H9 (cell line): ENCODE measurements at places on chromosomes 5 and 9.
A peak's percentile ranks its signal among the peaks of the same experiment; 100 is the strongest.

DNA sequence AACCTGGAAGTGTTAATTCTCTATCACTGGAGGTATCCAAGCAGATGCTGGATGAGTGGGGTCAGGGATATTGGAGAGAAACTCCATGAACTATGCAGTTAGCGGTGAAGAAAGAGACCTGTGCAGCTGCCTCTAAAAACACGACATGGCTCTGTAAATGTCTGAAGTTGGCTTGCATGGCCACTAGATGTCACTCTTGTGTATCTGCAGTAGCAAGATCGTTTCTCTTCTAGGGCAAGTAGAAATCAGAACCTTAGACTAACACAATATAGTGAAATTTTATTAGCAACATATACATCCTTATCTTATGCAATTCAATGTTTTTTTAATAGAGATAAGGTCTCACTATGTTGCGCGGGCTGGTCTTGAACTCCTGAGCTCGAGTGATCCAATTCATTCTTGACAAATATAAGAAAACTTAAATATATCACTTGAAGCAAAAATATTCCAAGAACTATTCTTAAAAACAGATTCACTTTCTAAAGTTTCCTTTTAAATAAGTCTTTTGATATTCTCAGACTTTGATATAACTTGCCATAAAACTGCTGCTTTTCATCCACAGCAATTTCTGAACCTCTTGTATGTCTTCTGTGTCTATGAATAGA lies 2.9 kb downstream of the OR2S2 start:
- H3K4me1 ChIP-seq: no peaks in the 10 kb centered on the region
- H3K36me3 ChIP-seq: no peaks in the 10 kb centered on the region
- no peaks in the 10 kb centered on the region; the same call in 1 of the 2 replicates for H3K27me3 ChIP-seq
- H3K4me3 ChIP-seq: no peak overlapping the region
- DNase-seq: peak; percentile 62

DNA sequence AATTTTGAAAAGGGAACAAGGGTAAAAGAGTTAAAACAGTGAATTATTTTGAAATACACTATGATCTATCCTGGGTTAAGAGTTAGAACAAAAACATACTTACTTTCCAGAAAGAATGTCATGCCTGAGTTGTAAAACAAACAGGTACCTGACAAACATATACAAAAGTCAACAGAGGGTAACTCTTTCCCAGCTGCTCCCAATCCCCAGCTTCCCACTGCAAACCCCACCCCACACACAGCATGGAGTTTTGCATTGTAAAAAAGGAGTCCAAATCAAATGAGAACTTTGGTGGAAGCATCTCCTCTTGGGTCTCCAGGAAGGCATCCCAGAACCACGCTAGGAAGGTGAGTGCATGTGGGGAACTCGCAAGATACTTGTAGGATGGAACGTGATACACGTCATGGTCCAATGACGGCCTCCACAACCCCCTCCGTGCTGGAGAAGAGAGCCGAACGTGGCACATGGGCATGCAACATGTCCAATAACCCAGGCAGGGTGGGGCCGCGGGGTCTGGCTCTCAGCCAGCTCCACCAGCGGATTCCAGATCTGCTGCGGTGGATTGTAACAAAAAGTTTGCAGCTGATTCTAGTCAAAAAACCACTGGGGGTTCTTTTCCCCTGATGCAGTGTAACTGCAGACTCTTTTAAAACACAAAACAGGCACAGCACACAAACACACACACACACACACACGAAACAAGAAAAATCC lies 55.8 kb downstream of the EPB41L4B start:
- H3K27ac ChIP-seq: no peak overlapping the region
- H3K4me1 ChIP-seq: no peaks in the 10 kb centered on the region
- H3K4me3 ChIP-seq: no peak overlapping the region
- no peak for DNase-seq
- peaks cover 17% of the 10 kb centered on the region for H3K36me3 ChIP-seq

- DNase-seq: peak; percentile 76
- H3K4me1 ChIP-seq: no peaks in the 10 kb centered on the region
- no peak overlapping the region for H3K4me3 ChIP-seq
- H3K36me3 ChIP-seq: no peaks in the 10 kb centered on the region
Observed at GRCh38 chr5:74212336-74212735, 428.2 kb downstream of the ENC1 start.

DNA sequence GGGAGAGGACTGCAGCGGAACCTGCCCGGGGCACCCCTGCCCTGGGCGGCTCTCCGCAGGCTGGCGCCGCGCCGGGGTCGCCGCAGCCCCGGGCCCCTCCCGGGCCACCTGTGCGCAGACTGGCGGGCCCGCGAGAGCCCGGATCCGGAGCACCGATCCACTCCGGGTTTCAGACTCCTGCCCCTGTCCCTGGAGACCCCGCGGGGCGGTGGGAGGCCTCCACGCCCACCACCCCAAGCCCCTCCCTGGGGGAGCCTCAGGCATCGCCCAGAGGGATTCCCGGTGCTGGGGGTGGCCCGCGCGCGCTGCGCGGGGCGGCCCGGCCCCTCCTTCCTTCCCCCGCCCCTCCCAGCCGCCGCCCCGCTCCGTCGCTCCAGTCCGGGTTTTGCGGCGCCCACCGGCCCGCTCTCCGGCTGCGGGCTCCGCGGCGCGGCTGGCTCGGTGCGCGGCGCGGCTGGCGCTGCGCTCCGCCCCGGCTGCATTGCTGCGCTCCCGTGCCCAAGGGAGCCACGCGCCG lies at the start of gene UNC5A:
Gene UNC5A, plus strand, starts transcription at position 479 of the 517 bp plus-strand sequence. CDS start 192 bp downstream, outside the sequence.
- no peaks in the 10 kb centered on the region; the same call in 1 of the 2 replicates for H3K4me1 ChIP-seq
- H3K4me3 ChIP-seq: peak within 1 kb of the TSS; percentile 88
- DNase-seq: peak; percentile 74
- no peaks in the 10 kb centered on the region; the same call in 2 of the 3 replicates for H3K36me3 ChIP-seq

DNA sequence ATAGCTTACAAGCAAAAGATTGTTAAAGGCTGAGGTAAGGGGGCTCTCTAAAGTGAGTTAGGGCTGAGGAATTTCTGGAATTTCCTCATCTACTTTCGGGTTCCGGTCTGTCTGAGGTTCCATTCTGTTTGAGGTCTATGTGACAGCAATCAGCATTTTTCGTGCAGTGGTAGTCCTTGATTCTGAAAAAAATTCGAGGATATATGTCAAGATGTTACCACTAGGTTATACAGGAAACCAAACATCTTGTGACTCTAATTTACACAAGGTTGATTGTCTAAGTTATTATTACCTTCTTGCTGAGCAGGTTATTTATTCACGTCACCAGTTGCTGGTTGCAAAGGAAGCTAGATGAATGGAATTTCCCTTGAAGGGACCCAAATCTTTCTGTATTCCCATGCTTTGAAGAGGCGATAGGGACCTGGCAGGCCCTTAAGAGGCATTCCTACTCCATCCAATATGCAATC lies 35.2 kb downstream of the RLN2 start:
- H3K36me3 ChIP-seq: no peaks in the 10 kb centered on the region
- H3K27me3 ChIP-seq: no peaks in the 10 kb centered on the region
- peaks cover 4% of the 10 kb centered on the region; the same call in 1 of the 2 replicates for H3K4me1 ChIP-seq
- no peak overlapping the region for H3K4me3 ChIP-seq

GRCh38 chr5:61603211-61603908 lies 271.3 kb downstream of the ZSWIM6 start:
- H3K4me3 ChIP-seq: no peak overlapping the region
- no peaks in the 10 kb centered on the region for H3K27me3 ChIP-seq
- H3K27ac ChIP-seq: no peak overlapping the region
- peak; percentile 44 for DNase-seq
- H3K36me3 ChIP-seq: no peaks in the 10 kb centered on the region
- no peaks in the 10 kb centered on the region; the same call in 1 of the 2 replicates for H3K4me1 ChIP-seq

- H3K27ac ChIP-seq: no peak overlapping the region
- H3K36me3 ChIP-seq: no peaks in the 10 kb centered on the region
- DNase-seq: no peak
- no peak overlapping the region for H3K4me3 ChIP-seq
- H3K4me1 ChIP-seq: no peaks in the 10 kb centered on the region
Observed at GRCh38 chr9:124467410-124468060, 17.3 kb downstream of the ADGRD2 start.

DNA sequence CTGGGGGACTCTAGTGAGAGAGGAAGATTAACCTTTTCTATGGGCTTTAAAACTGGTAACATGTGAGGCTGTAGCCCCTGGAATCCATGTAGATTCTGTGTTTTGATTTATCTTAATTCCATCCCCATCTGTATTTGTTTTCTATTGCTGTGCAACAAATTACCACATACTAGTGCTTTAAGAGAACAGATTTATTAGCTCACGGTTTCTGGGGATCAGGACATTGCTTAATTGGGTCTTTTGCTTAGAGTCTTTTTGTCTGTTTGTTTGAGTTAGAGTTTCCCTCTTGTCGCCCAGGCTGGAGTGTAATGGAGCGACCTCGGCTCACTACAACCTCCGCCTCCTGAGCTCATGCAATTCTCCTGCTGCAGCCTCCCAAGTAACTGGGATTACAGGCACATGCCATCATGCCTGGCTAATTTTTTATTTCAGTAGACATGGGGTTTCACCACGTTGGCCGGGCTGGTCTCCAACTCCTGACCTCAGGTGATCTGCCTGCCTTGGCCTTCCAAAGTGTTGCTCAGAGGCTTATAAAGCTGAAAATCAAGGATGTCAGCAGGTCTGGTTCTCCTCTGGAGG lies 29.9 kb upstream of the GNA14 start:
- H3K36me3 ChIP-seq: peaks cover 2% of the 10 kb centered on the region; the same call in 1 of the 3 replicates
- H3K27ac ChIP-seq: no peak overlapping the region
- H3K4me1 ChIP-seq: no peaks in the 10 kb centered on the region
- no peaks in the 10 kb centered on the region for H3K27me3 ChIP-seq
- DNase-seq: no peak

DNA sequence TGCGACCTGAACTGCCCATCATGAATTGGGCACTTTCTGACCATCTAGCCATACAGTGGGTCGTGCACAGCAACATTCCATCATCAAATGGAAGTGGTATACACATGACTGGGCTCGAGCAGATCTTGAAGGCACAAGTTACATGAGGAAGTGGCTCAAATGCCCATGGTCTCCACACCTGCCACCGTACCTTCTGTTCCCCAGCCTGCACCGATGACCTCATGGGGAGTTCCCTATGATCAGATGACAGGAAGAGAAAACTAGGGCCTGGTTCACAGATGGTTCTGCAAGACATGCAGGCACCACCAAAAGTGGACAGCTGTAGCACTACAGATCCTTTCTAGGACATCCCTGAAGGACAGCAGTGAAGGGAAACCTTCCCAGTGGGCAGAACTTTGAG lies 21.8 kb downstream of the MTMR12 start:
- H3K4me3 ChIP-seq: no peak overlapping the region
- H3K4me1 ChIP-seq: peaks cover 4% of the 10 kb centered on the region; the same call in 1 of the 2 replicates
- no peak overlapping the region for H3K27ac ChIP-seq
- H3K36me3 ChIP-seq: peaks cover 50% of the 10 kb centered on the region
- no peaks in the 10 kb centered on the region for H3K27me3 ChIP-seq

DNA sequence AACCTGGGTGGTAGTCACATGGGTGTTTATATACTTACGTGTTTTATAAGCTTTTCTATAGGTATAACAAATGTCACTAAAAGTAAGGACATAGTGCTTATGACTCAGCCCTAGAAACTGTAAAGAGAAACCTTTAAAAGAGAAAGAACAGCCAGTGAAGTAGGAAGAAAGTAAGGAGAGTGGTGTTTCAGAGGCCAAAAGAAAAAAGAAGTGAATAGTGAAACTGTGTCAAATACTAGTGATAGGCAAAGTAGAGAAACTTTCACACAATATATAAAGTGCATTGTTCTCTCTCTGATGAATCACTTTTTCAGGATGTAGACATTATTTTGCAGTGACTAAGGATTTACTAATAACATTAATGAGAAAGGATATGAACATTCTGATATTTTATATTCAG lies 74.2 kb upstream of the SUSD1 start:
- DNase-seq: no peak
- no peak overlapping the region for H3K27ac ChIP-seq
- H3K4me1 ChIP-seq: no peaks in the 10 kb centered on the region
- no peak overlapping the region for H3K4me3 ChIP-seq
- peaks cover 15% of the 10 kb centered on the region for H3K36me3 ChIP-seq
- H3K27me3 ChIP-seq: no peaks in the 10 kb centered on the region

DNA sequence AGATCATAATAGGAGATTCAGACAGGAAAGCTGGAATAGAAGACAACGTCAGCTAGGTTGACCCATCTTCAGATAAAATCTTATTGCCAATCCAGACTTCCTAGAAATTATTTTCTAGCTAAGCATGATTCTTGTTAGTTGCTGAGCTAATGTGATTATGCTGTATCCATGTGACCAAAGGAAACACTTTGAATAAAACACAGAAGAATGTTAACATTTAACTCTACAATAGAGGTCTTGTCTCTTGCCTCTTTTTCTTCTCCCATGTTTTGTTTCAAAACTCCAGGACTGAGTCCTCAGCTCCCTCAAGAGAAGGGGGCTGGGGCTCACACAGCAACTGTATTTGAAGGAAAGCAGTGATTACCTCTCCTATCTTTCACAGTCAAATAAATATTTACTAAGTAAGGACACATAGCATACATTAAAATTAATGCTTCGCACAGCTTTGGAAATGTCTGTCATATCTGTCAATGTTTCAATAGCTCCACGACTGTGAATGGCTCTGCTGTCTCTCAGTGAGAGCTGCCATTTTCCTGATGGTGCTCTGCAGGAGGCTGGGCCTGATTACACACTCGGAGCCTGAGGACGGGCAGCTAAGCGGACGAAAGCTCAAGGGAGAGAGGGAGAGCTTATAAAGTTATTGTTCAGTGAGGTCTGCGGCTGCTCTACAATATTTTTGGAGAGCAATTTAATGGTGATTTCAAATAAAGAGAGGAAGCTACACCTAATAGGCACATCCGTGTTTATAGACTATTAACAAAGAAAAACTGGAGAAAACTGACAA lies 64.8 kb upstream of the ZNF462 start:
- H3K4me3 ChIP-seq: no peak overlapping the region
- H3K4me1 ChIP-seq: no peaks in the 10 kb centered on the region
- H3K27me3 ChIP-seq: no peaks in the 10 kb centered on the region
- H3K27ac ChIP-seq: no peak overlapping the region
- no peaks in the 10 kb centered on the region for H3K36me3 ChIP-seq
- DNase-seq: no peak

GRCh38 chr5:39016587-39017275 lies 57.5 kb downstream of the RICTOR start:
- H3K4me3 ChIP-seq: no peak overlapping the region
- peaks cover 7% of the 10 kb centered on the region; the same call in 1 of the 2 replicates for H3K4me1 ChIP-seq
- no peak for DNase-seq
- H3K27ac ChIP-seq: no peak overlapping the region
- H3K27me3 ChIP-seq: no peaks in the 10 kb centered on the region
